ENCODE measurements at places on chromosomes 16 and 17.

DNA sequence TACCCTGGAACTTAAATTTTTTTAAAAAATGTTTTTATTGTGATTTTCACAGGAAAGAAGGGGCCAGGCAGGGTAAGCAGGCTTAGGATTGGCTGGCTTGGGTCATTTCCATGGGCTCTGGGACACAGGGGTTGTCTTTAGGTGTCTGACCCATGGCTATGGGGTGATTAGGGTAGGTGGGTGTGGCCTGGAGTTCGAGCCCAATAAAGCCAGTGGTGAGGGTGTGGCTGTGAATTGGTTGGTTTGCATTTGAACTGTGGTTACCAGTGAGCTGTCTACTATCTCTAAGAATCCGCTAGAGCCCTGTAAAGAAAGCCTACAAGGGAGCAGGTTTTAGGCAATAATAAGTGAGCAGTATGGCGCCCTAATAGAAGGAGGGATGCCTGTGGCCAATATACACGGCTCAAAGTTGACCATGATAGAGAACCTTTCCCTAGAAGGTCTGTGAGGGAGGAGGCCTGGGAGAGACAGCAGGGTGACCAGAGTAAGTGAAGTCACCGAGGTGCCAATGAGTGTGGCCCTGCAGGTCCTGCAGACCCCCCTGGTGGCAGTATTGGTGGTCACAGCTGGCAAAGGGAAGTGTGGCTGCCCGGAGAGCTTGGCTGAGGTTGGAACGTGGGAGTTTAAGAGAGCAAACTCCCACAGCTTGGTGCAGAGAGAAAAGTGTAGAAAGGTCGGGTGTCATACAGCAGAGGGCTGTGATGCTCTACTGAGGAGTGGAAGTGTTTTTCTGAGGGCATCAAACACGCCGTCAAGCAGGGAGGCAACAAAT lies 454.0 kb downstream of the WWOX start:
- no peak for DNase-seq

DNA sequence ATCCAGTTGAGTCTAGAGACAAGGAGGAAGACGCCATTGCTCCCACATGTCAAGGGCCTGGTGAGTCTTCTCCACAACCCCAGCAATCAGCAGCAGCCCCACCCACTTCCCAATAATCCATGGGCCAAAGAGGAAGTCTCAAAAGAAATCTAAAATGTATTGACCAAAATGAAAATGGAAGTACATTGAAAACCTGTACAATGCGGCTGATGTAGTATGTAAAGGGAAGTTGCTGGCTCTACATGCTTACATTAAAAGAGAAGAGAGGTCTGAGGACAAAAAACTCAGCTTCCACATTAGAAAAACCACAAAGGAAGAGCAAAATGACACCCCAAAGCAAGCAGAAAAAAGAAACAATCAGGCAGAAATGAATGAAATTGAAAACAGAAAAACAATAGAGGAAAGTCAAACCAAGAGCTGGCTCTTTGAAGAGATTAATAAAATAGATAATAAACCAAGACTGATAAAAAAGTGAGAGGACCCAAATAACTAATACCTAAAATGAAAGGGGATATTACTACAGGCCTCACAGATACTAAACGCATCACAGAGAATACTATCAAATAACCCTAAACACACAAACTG lies 100.6 kb upstream of the METRNL start:
- DNase-seq = no peak

DNA sequence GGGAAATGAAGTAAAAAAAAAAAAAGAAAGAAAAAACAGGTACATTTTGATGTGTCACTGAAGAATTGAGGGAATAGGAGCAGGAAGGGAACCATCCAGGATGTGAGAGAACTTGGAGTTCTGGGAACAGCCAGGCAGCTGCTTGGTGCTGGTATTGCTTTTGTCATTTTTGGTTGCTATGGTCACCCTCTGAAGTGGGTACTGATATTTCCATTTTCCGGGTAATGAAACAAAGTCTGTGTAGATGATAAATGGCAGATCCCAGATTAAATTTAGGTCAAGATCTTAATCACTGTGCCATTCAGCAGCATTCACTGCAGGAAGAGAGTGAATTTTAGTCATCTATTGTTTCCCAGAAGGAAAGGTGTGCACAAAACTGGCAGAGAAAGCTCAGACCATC lies 93.6 kb downstream of the ABCA8 start:
- DNase-seq = peak; percentile 39

GRCh38 chr17:67121316-67121891 lies 77.0 kb downstream of the CACNG1 start:
- DNase-seq = no peak

DNA sequence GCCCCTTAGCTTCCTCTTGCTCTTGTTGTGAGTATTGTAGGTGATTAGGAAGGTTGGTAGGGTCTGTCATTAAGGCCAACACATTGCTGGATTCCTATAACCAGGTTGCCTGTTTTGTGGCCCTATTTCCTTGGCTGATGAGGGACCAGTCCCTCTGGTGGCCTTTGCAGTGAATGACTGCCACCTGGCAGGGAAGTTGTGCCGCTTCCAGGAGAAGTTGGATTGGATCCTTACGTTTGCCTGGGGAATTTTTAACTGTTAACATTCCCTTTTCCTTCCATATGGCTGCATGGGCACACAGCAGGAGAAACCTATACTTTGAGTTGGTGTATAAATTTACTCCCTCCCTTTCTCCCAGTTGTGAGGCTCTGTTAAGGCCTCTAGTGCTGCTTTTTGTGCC lies 32.4 kb downstream of the LCMT1 start:
- DNase-seq = no peak

- no peak for DNase-seq
Measured at GRCh38 chr16:73713778-73714495, 582.7 kb upstream of the PSMD7 start.

- DNase-seq = no peak
Measured at GRCh38 chr16:17866996-17867395, 396.2 kb upstream of the XYLT1 start.

- no peak for DNase-seq
Measured at GRCh38 chr16:7422036-7422888, 89.6 kb downstream of the RBFOX1 start.

DNA sequence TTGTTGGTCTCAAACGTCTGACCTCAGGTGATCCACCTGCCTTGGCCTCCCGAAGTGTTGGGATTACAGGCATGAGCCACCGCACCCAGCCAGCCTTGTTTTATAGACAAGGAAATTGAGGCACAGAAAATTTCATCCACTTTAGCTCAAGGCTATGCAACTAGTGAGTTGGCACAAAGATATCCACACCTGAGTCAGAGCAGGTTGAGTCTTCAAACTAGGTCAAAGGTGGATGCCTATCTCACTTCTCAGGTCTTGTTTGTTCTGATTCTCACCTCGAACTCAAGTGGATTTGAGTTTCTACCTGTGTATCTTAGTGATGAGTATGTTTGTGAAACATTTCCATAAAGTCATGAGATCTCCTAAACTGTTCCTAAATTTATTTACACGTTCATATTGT lies 35.6 kb upstream of the GAS7 start:
- no peak for DNase-seq

DNA sequence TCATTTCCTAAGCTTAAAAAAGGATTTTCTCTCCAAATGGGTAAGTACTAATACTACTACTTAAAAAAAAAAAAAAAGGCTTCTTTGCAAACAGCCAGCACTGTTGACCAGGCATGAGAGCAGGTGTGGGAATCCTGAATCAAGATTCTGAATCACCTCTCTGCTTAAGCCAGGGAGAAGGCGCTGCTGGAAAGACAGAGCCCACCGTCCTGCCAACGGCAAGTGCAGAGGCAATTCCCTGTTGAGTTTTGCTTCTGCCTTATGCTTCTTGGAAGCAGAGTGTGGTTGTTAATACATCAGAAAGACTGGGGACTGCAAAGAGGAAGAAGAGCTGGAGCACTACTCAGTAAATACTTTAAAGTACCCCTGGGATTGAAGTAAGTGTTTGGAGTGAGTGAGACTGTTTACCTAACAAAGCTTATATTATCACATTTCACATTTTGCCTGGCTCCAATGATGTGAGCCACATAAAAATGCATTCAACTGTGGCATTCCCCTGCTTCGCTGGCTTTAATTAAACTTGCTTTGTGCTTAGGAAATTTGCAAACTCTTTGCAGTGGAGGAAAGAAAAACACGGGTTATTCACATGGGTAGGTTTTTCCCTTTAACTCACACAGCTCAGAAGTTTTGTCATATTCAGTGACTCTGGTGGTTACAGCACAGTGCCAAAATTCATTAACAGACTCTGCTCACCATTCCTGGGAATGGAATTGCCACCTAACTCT lies 86.0 kb upstream of the KIF2B start:
- DNase-seq = no peak

DNA sequence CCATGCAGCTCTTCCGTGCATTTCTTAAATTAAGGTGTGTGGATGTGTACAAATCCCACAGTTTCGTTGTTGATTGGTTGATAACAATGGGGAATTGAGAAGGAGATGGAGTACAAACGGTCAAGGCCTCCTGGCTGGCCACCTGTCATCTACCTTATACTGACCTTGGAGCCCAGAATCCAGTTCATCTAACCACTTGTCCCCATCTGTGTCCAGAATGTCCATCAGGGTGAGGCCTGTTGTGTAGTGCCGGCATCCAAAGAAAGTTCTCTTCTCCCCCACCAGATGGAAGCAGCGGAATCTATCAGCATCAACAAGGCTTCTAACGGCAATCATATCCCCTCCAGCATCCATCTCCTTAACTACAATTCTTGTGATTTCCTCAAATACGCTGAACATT lies 1.5 kb downstream of the GSDMB start:
- no peak for DNase-seq

DNA sequence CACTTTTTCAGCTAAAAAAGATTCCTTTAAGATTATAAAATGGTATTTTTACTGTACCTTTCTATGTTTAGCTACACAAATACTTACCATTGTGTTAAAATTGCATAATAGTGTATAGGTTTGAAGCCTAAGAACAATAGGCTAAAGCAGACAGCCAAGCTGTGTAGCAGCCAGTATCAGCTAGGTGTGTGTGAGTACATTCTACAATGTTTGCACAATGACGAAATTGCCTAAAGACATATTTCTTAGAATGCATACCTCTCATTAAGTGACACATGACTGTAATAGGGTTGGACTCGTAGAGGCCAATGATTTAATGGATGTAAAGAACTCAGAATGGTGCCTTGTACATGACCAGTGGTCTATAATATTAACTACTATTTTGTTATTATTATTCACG lies 1.9 kb upstream of the MT1B start:
- no peak for DNase-seq

- DNase-seq = no peak
Measured at GRCh38 chr17:8046306-8046928, 7.6 kb downstream of the ALOX15B start.

- no peak for DNase-seq
Measured at GRCh38 chr17:67576471-67577115, 141.1 kb upstream of the NOL11 start.

- DNase-seq = no peak
Measured at GRCh38 chr16:66189951-66190350, 176.5 kb upstream of the CDH5 start.

- no peak for DNase-seq
Measured at GRCh38 chr17:3104322-3104721, at the start of gene OR1D2. Gene OR1D2, minus strand, starts transcription at chr17:3104422. Its CDS starts 11,426 bp downstream, at chr17:3092996.

DNA sequence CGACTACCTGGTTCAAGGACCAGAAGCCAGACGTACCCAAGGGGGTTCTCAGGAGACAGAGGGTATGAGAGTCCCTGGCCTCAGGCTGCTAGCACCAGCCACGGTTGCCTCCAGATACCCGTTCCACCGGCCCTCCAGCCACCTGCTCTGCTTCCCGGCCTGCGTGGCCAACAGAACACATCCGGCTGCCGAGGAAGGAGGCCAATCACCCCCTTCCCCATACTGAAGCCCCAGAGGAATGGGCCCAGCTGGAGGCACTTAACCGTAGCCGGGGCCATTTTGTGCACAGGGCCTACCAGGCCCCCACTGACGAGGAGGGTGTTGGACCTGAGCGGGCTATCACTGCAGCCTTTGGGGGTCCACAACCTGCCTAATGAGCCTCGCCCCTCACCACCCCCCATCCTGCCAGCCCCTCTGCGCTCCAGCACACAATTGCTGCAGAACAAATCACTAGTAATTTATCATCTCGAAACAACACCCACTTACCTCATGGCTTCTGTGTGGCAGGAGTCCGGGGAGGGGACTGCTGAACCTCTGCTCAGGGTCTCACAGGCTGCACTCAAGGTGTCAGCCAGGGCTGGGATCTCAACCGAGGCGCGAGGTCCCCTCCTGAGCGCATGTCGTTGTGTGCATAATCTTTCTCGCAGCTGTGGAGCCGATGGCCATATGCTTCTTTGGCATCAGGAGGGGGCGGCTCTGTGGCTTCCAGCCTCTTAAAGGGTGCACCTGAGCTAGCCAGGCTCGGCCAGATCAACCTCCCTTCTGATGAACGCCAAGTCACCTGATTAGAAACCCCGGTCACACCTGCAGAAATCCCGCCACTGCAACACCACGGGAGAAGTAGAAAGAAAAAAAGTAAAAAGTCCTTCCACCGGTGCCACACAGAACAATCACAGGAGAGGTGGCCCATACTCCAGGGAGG lies 10.1 kb upstream of the KREMEN2 start:
- DNase-seq = no peak

- no peak for DNase-seq
Measured at GRCh38 chr16:81558077-81558443, 113.5 kb downstream of the CMIP start.

DNA sequence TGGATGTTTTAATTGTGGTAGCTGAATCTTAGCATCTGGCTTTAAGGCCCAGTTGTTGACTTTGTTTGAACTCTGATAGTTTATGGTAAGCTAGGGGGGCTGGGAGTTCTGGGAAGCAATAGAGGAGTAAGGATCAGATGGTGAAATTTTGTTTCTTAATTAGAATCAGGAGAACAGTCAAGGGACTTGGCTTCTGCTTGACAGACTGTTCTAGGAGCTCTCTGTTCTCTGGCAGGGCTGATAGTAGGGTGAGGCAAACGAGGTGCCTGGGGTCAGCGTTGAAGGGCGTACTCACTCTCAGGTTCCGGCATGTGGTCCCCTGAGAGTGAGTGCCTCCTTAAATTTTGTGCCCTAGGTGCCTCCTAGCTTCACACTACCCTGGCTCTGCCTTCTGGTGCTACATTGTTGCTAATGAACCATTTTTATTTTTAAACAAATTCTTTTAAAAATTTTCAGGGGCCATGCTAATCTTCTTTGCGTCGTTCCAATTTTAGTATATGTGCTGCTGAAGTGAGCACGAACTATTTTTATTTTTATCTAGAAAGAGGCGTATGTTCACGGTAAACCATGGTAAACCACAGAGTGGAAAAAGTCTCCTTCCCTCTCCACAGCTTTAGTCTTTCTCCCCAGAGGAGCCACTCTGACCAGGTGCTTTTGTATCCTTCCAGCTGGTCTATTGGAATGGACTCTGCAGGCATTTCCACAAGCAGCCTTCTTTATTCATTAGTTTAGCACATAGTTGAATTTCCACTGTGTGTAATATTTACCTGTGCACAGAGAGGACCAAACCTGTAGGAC lies 19.7 kb downstream of the SLC7A6 start:
- no peak for DNase-seq

- DNase-seq = no peak
Measured at GRCh38 chr16:2278956-2279800, 11.3 kb upstream of the RNPS1 start.

GRCh38 chr17:69018022-69018615 lies 42.6 kb downstream of the ABCA9 start:
- no peak for DNase-seq
